ENCODE measurements at places on chromosomes 4 and X.

GRCh38 chr4:34365946-34366345 is 1878.4 kb downstream of the ARAP2 start:
- no peak for DNase-seq

DNA sequence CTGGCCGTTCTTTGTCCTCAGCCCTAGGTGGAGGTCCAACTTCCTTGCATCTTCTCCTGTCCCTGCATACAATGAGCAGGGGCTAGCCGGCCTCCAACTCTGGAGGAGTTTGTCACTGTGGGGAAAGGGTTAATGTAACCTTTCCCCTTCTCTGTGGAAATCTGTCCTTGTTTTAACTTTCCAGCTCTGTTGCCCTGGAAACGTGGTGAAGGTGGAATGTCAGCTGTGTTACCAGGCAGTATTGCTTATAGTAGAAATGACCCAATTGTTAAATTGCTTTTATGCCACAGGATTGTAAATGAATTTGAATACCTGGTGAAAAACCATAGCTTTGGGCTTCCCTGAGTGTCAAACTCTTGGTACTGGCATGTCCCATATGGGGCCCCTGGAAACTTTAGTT is 131.6 kb upstream of the SCML1 start:
- no peak for DNase-seq

DNA sequence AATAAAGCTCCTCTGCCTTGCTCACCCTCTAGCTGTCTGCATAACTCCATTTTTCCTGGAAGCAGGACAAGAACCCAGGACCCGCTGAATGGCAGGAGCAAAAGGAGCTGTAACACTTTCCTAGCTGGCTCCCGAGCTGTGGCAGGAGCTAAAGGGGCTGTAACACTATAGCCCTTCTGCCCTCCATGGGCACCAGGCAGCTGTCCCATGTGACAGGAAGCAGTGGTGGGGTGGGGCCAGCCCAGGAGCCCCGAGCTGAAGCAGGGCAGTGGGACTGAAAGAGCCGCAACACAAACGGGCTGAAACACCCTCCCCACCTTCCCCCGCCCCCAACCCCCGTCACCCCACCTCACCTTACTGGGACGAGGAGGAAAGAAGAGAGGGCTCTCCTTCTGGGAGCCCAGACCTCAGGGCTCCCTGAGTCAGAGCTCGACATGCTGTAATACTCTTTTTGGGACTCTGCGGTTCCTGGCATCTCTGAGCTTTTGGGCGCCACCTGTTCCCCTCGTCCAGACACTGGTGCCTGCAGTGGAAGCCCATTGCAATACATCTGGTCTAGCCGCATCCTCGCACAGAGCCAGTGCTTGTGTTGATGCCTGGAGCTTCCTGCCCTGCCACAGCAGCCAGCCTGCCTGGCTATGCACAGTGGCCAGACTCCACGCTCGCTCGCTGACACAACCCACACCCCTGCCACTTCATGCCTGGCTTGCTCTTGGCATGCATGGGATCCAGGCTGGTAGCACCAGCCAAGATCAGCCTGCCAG is 39.4 kb downstream of the PPM1K start:
- peak; percentile 38 for DNase-seq

GRCh38 chr4:87005369-87005689 is 70.5 kb downstream of the AFF1 start:
- no peak for DNase-seq

- DNase-seq: no peak
Observed at GRCh38 chrX:39721566-39722279, 376.0 kb downstream of the BCOR start.

DNA sequence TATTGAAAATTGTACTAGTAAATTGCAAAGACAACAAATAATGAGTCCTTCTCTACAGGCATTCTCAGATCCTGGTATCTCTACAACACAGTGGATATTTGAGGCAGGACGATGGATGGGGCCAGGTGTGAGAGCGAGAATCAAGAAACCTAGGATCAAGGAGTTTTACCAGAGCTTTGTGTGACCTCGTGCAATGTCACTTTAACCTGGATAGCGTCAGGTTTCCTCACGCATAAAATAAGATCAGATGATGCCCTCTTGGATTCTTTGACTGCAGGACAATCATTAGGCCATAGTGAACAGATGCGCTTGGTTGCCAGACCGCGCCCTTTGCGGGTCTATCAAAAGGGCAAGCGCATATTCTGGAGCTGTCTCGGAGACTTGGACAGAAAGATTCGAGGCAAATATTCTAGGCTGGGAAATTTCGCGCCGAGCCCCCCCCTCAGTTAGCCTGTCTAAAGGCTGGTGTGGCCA is 66.6 kb downstream of the FBXO8 start:
- no peak for DNase-seq

GRCh38 chr4:25872851-25873631 is 10.3 kb upstream of the SEL1L3 start:
- DNase-seq: no peak

DNA sequence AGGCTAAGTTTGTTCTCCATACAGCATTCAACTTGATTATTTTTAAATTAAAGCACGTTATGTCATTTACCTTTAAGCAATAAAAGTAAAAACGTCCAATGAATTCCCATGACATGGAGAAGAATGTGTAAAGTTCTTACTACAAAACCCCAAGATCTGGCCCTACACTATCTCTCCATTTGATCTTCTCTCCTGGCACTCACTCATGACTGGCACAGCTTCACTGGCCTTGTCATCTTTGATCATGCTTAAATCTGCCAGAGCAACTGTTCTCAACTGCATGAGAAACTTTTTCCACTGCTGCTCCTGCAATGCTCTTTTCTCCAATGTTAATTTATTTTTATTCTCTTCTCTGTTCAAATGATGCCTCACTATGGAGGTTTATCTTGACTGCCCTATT is 1109.0 kb upstream of the IGFBP7 start:
- DNase-seq: no peak

DNA sequence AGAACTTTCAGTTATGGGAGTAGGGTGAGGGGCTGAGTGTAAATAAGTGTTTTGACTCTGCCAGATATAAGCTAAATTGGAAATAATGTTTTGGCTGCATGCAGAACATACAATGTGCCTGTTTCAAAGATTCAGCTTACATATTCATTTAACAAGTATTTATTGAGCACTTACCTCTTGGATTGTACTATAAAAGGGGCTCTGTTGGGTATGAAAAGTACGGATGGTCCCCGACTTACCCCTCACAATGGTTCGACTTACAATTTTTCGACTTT is 799 bp upstream of the AIFM1 start:
- no peak for DNase-seq

DNA sequence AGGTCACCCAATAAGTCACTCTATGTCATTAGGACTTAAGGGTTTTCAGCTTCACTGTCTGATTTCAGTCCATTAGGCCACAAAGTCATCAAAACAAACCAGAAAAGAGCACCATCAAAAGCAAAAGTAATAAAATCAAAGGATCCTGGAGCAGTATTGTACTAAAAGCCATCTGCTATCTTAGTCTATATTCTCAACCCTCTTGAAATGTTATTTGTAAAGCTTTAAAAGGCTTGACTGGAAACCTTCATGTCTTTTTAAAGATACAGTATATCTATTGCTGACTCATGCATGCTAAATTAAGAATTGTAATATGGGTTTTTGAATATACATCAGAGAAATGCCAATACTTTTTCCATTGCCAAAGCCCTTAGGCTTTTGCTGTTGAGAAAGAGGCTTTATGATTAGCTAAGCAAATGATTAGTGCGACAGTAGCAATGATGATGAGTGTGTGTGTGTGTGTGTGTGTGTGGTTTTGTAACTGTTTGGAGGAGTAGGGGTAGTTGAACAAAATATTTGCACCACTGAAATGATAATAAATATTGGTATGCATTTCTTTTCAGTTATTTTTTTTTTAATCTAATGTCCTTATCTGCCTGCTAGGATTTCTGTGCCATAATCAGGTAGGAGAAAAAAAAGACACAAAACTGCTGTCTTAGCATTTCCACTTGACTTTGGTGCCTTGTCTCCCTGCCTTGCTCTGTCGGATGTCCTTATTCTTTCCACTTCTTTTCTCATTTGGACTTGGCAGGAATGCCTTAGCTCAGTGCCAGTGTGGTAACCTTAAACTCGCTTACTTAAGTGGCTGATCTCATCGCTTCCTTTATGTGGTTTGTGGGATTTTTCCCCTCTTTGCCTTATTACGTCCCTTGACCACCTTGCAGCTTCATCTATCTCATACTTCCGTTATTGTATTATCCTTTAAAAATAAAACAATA is 119.7 kb downstream of the PCDH7 start:
- no peak for DNase-seq

DNA sequence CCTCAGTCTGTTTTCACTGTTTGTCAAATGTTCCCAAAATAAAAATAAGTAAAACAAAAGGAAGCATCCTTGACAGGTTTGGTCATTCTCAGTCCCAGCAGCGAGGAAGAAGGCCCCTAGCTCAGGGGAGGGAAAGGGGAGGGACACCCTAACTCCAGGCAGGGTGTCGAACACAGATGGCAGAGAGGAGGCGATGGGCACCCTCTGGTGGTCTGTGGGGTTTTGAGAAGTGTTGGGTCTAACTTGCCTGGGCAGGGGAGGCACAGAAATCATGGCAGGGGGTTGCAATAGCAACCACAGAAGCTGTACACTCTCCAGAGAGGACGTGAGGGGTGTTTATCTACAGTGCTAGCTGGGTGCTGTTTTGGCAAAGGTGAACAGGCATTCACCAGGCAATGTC is 229.8 kb upstream of the SFRP2 start:
- DNase-seq: peak; percentile 13

- no peak for DNase-seq
Observed at GRCh38 chr4:59571805-59572430, 1628.2 kb upstream of the ADGRL3 start.

- no peak for DNase-seq
Observed at GRCh38 chrX:66200855-66201795, 37.1 kb downstream of the HEPH start.

- no peak for DNase-seq
Observed at GRCh38 chr4:147480891-147481576, at the start of gene EDNRA. TSS of gene EDNRA (plus strand) at chr4:147481097. CDS start at chr4:147485682, 4,585 bp downstream.

DNA sequence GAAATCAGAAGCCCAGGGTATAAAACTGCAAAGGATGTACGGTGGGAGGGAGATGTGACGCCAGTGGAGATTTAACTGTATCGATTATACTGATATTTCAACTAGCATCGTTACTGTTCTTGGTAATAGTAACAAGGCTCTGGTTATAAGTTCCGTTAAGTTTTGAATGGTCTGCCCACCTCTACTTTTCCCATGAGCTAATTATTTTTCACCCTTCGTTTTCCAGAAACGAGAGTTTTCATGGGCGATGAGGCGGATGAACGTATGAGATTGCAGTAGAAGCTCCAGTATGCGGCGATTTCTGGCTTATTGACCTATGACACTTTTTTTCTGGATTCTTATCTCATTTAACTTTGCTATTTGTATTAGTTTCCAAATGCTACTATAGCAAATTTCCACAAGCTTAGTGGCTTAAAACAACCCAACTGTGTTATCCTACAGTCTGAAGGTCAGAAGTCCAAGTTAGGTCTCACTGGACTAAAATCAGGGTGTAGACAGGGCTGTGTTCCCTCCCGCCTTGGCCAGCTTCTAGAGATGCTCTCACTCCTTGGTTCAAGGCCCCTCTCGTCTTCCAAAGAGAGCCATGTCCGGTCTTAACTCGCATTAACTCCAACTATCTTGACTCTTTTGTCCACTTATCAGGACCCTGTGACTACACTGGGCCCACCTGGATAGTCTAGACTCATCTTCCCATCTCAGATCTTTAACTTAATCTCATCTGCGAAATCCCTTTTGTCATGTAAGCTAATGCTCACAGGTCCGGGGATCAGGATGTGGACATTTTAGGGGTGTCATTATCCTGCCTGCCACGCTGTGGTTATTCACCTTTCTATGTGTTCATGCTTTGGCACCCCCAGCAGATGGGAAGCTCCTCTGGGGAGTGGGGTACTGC is 122.5 kb downstream of the IRF2 start:
- DNase-seq: no peak

GRCh38 chrX:9555354-9555753 is 90.5 kb downstream of the TBL1X start:
- no peak for DNase-seq

- DNase-seq: no peak
Observed at GRCh38 chr4:44671636-44672035, 6.6 kb upstream of the GUF1 start.

- no peak for DNase-seq
Observed at GRCh38 chr4:14247767-14248166, 620.2 kb upstream of the BOD1L1 start.

DNA sequence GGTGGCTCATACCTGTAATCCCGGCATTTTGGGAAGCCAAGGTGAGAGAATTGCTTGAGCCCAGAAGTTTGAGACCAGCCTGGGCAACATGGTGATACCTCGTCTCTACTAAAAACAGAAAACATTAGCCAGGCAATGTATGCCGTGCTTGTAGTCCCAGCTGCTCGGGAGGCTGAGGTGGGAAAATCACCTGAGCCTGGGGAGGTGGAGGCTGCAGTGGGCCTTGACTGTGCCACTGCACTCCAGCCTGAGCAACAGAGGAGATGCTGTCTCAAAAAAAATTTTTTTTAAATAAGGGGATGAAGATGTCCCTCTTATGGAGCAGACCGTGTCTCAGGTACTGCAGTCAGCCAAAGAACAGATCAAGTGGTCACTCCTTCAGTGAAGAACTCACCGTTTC is 13.5 kb downstream of the CTAG1B start:
- no peak for DNase-seq

DNA sequence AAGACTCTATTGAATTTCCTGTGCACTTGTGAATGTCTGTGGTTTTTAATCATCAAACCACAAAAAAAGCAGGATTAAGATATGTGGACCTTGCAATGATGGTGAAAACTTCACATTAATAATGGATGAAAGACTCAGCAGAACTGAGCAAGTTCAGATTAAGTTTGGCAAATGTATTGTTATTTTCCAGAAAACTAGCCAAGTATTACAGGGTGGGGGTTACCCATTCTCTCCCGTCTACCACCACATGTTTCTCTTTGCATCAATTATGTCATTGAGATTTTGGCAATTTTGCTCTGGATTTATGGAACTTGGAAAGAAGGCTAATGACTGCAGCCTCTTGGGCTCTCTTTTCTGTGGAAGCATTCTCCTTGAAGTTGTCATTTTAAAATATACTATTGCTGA is 577.1 kb downstream of the ANKRD50 start:
- no peak for DNase-seq

DNA sequence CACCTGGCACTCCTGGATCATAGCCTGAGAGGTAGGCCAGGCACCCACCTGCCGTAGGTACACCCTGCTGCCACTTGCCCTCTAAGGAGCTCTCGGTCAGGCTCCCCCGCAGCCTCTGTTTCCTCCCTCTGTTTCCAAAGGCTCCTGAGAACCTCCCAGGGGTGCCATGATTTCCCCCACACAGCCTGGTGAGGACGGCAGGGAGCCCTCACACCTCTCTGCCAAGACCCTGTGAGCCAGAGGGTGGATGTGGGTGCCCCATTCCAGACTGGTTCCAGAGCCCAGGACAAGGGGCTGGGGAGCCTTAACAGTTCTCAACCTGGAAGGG is 1.6 kb upstream of the ABLIM2 start:
- no peak for DNase-seq

- no peak for DNase-seq
Observed at GRCh38 chr4:122073615-122074014, 78.5 kb upstream of the BLTP1 start.

GRCh38 chrX:41720125-41720779 is 3.7 kb upstream of the GPR82 start:
- no peak for DNase-seq

- DNase-seq: no peak
Observed at GRCh38 chr4:185396724-185397385, at the start of gene ANKRD37. TSS of gene ANKRD37 (plus strand) at chr4:185396841. CDS start at chr4:185396924, 83 bp downstream.

All from CD4-positive, alpha-beta T cell (primary cell).